ENCODE measurements at places on chromosomes 7 and 10. TPM values are rescaled to one million over a fixed set of nuclear protein-coding genes. Genes with fewer than 3 reads are reported as not detected.

NOD1 gene
- total RNA-seq, result 11.9 TPM

DNA sequence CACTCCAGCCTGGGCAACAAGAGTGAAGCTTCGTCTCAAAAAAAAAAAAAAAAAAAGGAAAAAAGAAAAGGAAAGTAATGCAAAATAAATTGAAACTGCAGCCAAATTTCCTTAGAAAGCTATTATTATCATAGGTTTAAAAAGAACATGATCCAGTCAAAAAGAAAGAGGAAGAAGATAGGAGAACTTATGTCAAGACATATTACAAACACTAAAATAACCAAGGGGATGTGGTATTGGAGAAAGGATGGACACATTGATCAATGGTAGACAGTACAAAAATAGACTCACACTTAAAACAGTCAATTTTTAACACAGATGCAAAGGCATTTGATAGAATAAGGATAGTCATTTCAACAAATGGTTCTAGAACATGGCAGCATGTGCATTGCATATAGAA is 27.3 kb upstream of the PFKP start:
- no peak for DNase-seq

DNA sequence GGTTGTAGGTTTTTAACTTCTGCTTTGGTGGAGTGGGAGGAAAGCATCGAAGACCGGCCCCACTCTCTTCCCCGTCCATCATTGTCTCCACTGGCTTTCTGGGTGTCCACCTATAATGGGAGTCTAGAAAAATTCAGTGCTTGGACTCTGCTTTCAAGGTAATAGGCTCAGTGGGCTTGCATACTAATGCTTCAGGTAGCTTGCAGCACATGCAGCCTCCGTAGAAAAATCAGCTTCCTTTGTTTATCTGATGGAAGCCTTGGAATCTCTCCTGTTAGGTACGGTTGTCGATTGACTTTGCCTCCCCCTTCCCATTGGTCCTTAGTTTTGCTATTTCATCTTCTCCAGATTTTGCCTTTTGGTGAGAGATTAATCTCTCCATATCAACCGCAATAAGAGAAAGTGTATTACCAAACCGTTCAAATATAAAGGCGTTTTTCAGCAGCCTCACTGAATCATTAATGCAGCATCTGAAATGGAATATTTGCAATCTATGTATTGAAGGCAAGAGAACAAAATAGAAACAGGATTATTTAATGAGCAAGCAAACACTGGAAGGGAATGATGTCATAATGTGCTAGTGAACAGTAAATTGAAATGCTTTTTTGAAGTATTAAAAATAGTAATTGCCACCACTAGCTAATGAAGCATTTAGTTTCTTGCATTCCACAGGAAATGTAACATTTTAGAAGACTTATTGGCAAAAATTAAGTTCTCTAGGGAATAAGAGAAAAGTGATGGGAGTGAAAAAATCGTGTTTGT is 944 bp downstream of the AVL9 start:
- DNase-seq, result no peak

DNA sequence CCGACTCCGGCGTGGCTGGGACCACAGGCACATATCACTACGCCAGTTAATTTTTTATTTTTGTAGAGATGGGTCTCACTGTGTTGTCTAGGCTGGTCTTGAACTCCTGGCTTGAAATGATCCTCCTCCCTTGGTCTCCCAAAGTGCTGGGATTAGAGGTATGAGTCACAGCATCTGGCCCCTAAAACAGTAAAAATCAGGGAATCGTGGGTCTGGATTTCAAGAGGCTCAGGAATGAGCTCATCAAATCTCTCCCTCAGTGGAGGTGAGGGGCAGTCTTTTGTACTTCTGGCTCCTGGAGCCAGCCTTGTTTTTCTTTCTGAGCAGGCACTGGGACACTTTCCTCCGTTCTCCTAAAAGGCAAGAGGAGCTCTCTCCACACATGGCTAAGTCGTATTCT is 32.1 kb upstream of the RHEB start:
- no peak for DNase-seq

CNPY1 gene
- not detected for total RNA-seq

GRCh38 chr7:140623980-140624379 is 16.6 kb downstream of the DENND2A start:
- DNase-seq, result no peak

- no peak for DNase-seq
Observed at GRCh38 chr10:111974325-111974724, 209.2 kb downstream of the GPAM start.

DNA sequence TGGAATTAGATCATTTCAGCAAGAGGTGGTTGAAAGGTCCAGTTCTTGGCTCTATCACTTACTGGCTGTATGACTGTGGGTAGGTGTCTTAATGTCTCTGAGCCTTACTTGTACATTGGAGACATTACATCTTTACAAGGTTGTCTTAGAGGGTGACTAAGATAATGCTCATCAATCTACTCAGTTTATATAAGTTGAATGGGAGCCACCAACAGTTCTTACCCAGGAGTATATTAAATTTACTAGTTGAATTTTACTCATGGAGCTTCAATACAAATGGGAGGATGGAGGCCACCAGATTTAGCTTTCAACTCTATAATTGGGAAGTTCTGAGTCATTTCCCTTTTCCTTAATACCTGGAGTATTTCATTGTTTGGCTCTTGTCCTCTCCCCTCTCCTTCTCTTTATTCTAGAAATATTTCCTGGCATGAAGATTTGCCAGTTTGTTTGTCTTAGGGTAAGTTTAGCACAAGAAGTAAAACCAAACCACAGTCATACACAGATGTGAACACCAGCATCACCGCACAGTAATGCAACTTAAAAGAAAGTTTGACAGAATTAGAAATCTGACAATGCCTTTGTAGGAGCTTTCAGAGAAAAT is 222.8 kb downstream of the LRMDA start:
- DNase-seq, result no peak

DNA sequence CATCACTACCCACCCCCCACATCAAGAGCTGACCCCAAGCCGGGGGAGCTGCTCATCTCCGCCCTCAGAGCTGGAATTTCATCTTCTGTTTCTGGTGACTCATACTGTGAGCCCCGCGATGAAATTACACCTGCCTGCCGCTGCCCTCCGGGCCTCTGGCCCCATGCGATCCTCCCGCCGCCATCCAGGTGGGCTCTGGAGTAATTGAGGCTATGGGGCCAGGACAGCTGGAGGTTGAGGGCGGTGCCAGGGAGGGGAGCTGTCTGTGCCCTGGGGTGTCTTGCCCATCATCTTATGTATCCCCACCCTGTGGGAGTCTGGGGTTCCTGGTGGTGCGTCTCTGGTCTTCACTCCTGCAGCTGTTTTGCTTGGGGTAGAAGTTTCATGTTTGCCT is 9.0 kb downstream of the GTF2IRD1 start:
- DNase-seq, result no peak

- no peak for DNase-seq
Observed at GRCh38 chr10:111034598-111035310, 42.1 kb upstream of the ADRA2A start.

PHYHIPL gene
- total RNA-seq, result not detected

DNA sequence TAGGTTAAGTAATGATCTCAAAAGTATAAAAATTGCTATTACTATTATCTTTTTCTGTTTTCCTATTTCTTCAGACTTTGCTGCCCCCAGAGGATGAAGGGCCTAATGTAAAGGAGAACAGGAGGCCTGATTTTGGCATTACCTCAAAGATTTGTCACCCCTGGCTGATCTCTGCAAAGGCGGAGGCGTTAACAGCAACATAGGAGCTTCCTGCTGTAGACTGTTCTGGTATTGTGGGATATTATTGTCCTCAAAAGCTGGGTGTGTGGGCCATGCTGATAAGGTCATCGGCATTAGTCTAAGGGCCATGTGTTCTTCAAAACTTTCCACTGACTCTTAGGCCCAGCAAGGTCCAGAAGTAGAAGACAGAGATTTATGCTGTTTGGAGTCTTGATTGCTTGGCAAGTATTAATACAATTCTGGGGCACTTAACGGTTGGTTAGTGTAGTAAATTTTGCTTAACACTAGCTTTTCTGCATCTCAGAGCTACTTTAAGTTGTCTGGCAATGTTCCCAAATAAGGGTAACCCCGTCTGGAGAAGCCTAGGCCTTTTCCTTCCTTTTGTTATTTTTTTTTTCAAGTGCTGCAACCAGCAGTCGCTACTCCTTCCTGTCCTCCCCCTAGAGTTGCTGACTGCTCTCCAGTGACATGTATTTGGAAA is 14.0 kb upstream of the ENTPD1 start:
- peak; percentile 54 for DNase-seq

FLNC gene
- total RNA-seq, result 0.06 TPM

HOXA11 gene
- not detected for total RNA-seq

UPK3B gene
- total RNA-seq, result 2.5 TPM

DNA sequence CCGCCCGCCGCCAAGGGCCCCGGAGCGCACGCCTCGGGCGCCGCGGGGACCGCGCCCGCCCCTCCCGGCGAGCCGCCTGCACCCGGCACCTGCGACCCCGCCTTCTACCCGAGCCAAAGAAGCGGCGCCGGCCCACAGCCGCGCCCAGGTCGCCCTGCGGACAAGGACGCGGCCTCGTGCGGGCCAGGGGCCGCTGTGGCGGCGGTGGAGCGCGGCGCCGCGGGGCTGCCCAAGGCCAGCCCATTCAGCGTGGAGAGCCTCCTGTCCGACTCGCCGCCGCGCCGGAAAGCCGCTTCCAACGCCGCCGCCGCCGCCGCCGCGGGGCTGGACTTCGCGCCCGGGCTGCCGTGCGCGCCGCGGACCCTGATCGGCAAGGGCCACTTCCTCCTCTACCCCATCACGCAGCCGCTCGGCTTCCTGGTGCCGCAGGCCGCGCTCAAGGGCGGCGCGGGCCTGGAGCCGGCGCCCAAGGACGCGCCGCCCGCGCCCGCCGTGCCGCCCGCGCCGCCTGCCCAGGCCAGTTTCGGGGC is 3.5 kb downstream of the UNCX start:
- no peak for DNase-seq

- no peak for DNase-seq
Observed at GRCh38 chr7:106012935-106013439, 49.9 kb downstream of the CDHR3 start.

GRCh38 chr10:93513091-93513490 is 16.7 kb downstream of the CEP55 start:
- no peak for DNase-seq

- DNase-seq, result peak; percentile 72
Observed at GRCh38 chr10:103859161-103860086, 4.0 kb upstream of the SH3PXD2A start.

DNA sequence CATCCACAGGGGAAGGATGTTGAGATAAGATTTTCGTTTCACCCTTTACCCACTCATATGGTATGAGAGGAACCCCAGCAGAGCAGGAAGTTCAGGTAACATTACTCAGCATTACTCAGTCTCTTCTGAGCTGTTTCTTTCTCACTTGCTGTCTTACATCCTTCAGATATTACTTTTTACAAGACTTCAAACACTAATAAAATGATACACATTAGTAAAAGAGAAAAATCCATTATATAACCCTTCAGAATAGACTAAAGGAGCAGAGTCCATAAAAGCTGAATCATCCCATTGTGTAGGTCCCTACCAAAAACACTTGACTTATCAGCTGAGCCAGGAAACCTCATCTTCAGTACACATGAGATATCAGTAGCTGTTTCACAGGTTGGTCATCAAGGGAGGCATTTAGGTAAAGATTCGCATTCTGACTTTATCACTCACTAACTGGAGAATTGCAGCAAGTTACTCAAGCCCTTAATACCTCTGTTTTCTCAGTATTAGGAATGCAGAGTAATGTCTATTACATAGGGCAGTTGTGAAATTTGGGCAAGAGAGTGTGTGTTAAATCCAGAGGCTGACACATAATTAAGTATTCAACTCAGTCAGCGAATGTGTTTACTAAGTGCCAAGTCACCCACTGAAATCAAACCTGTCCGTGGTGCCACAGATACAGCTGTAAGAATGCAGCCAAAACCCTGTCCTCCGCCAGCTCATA is 44.7 kb downstream of the KLF6 start:
- no peak for DNase-seq

DNA sequence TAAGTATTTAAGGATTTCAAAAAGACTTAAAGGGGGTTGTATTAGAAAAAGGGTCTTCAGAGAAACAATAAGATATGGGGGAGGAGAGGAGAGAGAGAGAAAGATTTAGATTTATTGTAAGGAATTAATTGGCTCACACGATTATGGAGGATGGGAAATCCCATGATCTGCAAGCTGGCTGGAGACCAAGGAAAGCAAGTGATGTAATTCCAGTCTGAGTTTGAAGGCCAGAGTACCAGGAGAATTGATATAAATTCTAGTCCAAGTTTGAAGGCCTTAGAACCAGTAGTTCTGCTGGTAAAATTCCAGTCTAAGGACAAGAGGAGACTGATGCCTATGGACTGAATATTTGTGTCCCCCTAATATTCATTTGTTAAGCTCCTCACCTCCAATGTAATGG is 20.6 kb upstream of the SLC13A1 start:
- DNase-seq, result no peak

DNA sequence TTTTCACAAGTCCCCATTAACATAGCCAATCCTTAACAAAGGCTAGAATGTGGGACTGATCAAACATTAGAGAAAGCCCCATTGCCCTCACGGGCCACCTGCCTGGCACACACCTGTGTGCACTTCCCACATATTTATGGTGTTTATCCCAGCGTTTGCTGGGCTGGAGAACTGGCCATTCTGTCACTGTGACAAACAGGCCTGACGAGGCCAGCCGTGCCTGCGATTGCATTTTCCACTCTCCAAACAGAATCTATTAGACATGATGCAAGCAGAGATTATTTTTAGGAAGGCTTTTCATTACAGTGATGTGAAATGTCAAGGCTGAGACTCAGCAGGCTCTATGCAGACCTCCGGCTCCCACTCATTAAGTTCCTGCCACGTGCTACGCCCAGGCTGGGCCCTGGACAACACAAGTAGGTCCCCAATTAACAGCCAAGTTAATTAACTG is 20.4 kb downstream of the PTPRN2 start:
- no peak for DNase-seq

DNA sequence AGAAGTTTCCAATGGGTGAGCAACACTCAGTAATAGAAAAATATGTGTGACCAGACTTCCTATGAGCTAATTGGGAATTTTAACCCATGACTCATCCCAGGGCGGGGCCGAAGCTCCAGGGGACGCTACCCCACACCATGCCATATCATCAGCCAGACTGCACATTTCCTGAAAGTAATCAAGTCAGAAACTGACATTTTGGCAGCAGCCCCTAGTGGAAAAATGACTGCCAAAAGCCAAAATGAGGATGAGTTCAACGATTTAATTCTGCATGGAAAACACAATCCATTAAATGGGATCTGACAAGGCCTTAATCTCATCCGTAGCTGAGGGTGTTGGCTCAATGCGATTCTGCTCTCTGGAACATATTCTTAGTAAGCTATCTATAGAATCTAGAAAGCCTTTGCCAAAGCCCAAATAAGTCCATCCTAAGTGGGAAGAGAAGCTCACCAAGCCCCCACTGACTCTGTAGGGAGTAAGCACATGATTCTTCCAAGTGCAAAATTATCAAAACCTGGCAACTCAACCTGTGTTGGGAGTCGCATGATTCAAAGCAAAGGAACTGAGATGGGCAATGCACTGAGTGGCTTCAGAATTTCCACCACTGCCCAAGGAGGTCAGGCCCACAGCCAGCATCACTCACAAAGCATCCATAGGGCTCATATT is 93.1 kb upstream of the PDE1C start:
- no peak for DNase-seq

PON1 gene
- not detected for total RNA-seq

KCNMA1 gene
- total RNA-seq, result not detected

All from OCI-LY7 (cell line).